ENCODE measurements at places on chromosomes 1 and 21. TPM values are rescaled to one million over a fixed set of nuclear protein-coding genes. Genes with fewer than 3 reads are reported as not detected.

GRCh38 chr1:240021709-240022108, 70.0 kb upstream of the FMN2 start:
- H3K4me3 ChIP-seq = no peak overlapping the region
- no peak for DNase-seq
- no peak overlapping the region for H3K27ac ChIP-seq
- no peaks in the 10 kb centered on the region for H3K36me3 ChIP-seq
- H3K27me3 ChIP-seq = no peaks in the 10 kb centered on the region
- no peaks in the 10 kb centered on the region for H3K4me1 ChIP-seq

- no peak for DNase-seq
- H3K27ac ChIP-seq = no peak overlapping the region
- H3K4me1 ChIP-seq = no peaks in the 10 kb centered on the region
- H3K4me3 ChIP-seq = no peak overlapping the region
Observed at GRCh38 chr1:186301448-186301847, 73.6 kb downstream of the TPR start.

GRCh38 chr21:17051054-17051453, 461.8 kb upstream of the CXADR start:
- no peak overlapping the region for H3K27ac ChIP-seq
- H3K4me1 ChIP-seq = no peaks in the 10 kb centered on the region
- no peak overlapping the region for H3K4me3 ChIP-seq
- DNase-seq = no peak

GRCh38 chr1:221779771-221780170, 37.9 kb upstream of the DUSP10 start:
- H3K27ac ChIP-seq = no peak overlapping the region
- no peaks in the 10 kb centered on the region for H3K4me1 ChIP-seq
- no peak overlapping the region for H3K4me3 ChIP-seq
- H3K36me3 ChIP-seq = no peaks in the 10 kb centered on the region
- no peaks in the 10 kb centered on the region for H3K27me3 ChIP-seq
- no peak for DNase-seq

- no peaks in the 10 kb centered on the region for H3K4me1 ChIP-seq
- H3K27ac ChIP-seq = no peak within 1 kb of the TSS
- no peaks in the 10 kb centered on the region for H3K27me3 ChIP-seq
- no peaks in the 10 kb centered on the region for H3K36me3 ChIP-seq
- H3K4me3 ChIP-seq = no peak within 1 kb of the TSS
Observed at GRCh38 chr1:86468501-86468977, at the start of gene CLCA1. Gene CLCA1 (plus strand): TSS chr1:86468927. CDS start chr1:86468972, 45 bp downstream.

DNA sequence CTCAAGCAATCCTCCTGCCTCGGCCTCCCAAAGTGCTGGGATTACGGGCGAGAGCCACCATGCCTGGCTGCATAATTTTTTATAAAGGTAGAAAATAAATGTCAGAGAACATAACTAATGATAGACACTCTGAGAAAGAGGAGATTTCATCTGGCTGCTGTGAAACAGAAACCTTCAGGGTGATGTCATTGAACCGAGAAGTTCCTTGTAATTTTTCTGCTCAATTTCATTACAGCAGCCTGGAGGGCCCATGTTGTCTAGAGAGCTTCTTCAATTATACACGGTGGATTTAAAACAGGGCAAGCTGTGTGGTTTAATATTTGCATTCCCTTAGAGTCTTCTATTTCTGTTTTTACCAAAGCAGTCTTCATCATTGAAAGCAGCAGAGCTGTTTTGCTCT, 64.3 kb upstream of the MORC3 start:
- no peak for DNase-seq
- no peak overlapping the region for H3K4me3 ChIP-seq
- peaks cover 1% of the 10 kb centered on the region for H3K4me1 ChIP-seq

DNA sequence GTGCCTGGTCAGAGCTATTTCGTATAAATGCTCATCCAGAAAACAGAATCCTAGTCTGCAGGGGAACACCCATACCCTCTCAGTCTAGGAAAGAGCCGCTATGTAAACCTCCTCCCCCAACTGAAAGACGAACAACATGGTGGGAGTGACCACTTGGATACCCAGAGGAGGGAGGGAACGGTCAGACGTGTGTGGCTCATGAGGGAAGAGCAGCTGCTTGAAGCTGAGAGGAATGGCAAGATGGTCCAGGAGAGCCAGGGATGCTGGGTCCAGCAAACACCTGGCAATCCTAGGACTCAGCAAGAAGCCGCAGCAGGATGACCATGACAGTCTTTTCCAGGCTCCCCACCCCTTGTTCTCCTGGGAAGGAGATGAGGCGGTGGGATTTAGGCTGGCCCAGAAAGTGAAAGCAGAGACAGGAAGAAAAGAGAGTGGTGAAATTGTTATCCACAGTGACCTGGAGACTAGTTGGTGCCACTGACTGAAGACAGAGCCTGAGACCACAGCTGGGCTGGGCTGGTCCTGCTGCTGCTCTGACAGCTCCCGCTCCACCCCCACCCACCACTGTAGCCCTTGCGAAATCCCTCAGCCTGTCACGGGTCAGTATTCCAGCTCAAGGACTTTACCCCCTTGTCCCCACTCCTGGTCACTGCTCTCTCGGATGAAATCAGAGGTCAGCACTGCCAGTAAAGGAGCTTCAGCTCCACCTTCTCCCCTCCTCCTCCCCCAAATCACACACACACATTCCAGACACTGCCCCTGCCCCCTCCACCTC, 3.6 kb downstream of the CERS2 start:
- DNase-seq = peak; percentile 90
- no peak overlapping the region for H3K4me3 ChIP-seq
- H3K4me1 ChIP-seq = peaks cover 34% of the 10 kb centered on the region
- no peaks in the 10 kb centered on the region for H3K27me3 ChIP-seq

DNA sequence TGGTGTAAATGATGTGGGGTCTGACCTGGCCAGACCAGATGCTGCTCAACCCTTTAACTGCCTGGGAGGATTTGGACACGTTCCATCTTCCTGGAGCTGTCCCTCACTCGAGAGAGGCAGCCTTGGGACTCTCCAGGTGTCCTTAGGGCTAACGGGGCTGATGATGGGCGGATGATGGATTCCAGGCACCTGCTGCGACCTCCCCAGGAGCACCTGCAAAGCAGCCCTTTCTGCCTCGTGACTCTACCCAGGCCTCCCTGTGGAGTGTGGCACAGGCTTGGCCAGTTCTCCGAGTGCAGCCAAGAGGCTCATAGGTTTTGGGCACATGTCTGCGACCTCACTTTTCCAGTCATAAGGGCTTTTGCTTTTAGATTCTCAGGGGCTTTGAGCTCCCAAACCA, 12.3 kb upstream of the TRIM17 start:
- no peak overlapping the region for H3K27ac ChIP-seq
- no peaks in the 10 kb centered on the region for H3K36me3 ChIP-seq
- DNase-seq = no peak

GRCh38 chr1:115671176-115671934, 29.6 kb downstream of the VANGL1 start:
- no peak overlapping the region for H3K27ac ChIP-seq
- no peaks in the 10 kb centered on the region for H3K36me3 ChIP-seq
- peaks cover 25% of the 10 kb centered on the region for H3K4me1 ChIP-seq
- no peak overlapping the region for H3K4me3 ChIP-seq
- H3K27me3 ChIP-seq = no peaks in the 10 kb centered on the region

DNA sequence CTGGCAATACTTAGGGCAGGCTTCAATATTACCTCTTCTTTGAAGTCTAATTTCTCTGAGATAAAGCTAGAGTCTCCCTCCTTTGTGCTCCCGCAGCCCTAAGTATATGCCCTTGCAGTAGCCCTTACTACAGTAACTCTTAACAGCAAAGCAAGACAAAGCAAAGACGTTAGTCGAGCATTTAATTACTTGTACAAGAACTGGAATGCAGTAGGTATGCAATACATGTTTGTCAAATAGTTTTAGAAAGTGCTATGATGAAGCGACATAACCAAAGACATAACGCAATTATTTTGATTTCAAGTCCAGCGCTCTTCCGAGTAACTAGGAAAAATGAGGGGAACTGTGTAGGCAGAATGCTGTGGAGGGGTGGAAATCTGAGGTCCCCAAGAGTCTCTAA, 1.6 kb downstream of the P3H1 start:
- peak overlapping the region; percentile 99 for H3K4me3 ChIP-seq
- H3K4me1 ChIP-seq = peaks cover 32% of the 10 kb centered on the region
- no peaks in the 10 kb centered on the region for H3K27me3 ChIP-seq
- H3K36me3 ChIP-seq = peaks cover 5% of the 10 kb centered on the region

DNA sequence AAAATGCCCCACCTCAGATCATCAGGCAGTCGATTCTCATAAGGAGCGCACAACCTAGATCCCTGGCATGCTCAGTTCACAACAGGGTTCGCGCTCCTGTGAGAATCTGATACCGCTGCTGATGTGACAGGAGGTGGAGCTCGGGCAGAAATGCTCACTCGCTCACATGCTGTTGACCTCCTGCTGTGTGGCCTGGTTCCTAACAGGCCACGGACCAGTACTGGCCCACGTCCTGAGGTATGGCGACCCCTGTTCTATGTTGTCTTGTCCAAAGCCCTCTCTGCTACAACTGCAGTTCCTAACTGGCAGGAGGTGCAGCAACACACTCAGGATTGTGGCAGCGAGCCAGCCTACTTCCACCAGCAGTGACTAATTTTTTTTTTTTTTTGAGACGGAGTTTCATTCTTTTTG, 70.6 kb downstream of the CLSTN1 start:
- H3K27me3 ChIP-seq = no peaks in the 10 kb centered on the region
- H3K27ac ChIP-seq = peak overlapping the region; percentile 12
- H3K36me3 ChIP-seq = no peaks in the 10 kb centered on the region
- H3K4me3 ChIP-seq = no peak overlapping the region

DNA sequence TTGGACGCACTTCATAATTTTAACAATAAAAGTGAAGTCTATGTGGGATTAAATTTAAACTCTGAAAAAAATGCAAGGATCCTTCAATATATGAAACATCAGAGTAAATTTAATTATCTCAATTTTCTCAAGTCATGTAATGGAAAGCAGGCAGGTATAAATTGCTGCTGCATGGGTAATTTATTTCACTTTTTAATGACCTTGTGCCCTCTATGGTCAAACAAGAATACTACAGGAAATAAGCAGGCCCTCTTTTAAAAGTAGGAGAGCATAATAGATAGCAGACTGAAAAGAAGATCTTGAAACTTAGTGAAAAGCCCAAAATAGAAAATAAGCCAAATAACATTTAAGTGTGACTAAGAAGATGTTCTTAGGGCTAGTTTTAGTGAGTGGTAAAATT, 22.9 kb downstream of the BCAS2 start:
- H3K4me1 ChIP-seq = no peaks in the 10 kb centered on the region
- H3K27me3 ChIP-seq = no peaks in the 10 kb centered on the region
- H3K36me3 ChIP-seq = no peaks in the 10 kb centered on the region
- H3K27ac ChIP-seq = no peak overlapping the region
- DNase-seq = no peak

DNA sequence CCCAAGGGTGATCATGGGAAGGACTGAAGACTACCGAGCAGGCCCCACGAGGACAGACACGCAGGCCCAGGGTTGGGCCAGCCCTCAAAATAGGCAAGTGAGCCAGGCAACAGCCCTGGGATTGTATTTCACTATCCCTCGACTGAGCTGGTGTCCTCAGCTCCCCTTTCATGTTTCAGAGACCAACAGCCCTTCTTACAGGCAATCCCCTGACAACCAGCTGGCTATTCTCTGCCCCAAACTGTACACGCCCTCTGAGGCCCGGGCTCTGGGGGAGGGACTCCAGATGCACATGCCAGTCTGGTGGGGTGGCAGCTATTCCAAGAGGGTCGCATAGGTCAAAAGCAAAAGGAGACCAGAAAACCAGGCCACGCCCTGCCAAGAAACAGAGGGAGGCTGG, 243.0 kb downstream of the TOMM20 start:
- peak overlapping the region; percentile 100 for H3K27ac ChIP-seq
- no peak overlapping the region for H3K4me3 ChIP-seq
- no peaks in the 10 kb centered on the region for H3K36me3 ChIP-seq
- H3K4me1 ChIP-seq = peaks cover 38% of the 10 kb centered on the region
- peak; percentile 95 for DNase-seq

DNA sequence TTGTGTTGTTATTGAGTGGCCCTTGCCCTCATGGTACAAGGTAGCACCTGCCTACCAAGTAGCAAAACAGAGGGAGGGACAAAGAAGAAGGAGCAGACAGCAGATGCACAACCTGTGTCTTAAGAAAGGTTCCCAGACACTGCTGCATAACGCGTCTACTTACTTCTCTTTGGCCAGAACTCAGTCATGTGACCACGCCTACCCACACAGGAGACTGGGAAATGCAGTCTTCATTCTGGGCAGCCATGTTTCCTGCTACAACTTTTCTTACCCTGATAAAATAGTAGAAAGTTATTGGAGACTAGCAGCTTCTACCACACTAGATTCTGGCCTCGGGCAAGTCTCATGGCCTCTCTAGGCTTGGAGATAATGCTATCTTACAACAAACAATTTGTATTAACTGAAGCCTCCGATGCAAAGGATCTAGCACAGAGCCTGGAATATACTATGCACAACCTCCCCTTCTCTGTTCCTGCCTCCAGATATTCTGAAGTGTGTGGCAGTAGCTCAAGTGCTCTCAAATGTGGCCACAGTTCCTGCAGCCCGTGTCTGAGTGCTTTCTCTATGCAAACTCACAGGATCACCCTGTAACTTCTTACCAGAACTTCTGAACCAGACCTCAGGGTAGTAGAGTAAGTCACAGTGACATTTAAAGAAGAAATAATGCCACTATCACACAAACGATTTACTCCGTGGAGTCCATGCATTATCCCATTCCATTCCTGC, 34.1 kb upstream of the BTG2 start:
- peak overlapping the region; percentile 66 for H3K27ac ChIP-seq
- peaks cover 67% of the 10 kb centered on the region for H3K4me1 ChIP-seq
- no peak overlapping the region for H3K4me3 ChIP-seq
- no peaks in the 10 kb centered on the region for H3K36me3 ChIP-seq
- no peaks in the 10 kb centered on the region for H3K27me3 ChIP-seq
- DNase-seq = peak; percentile 70

GRCh38 chr1:98732985-98733781, 71.7 kb downstream of the SNX7 start:
- no peaks in the 10 kb centered on the region for H3K27me3 ChIP-seq
- H3K27ac ChIP-seq = no peak overlapping the region
- H3K4me3 ChIP-seq = no peak overlapping the region
- no peaks in the 10 kb centered on the region for H3K36me3 ChIP-seq

DNA sequence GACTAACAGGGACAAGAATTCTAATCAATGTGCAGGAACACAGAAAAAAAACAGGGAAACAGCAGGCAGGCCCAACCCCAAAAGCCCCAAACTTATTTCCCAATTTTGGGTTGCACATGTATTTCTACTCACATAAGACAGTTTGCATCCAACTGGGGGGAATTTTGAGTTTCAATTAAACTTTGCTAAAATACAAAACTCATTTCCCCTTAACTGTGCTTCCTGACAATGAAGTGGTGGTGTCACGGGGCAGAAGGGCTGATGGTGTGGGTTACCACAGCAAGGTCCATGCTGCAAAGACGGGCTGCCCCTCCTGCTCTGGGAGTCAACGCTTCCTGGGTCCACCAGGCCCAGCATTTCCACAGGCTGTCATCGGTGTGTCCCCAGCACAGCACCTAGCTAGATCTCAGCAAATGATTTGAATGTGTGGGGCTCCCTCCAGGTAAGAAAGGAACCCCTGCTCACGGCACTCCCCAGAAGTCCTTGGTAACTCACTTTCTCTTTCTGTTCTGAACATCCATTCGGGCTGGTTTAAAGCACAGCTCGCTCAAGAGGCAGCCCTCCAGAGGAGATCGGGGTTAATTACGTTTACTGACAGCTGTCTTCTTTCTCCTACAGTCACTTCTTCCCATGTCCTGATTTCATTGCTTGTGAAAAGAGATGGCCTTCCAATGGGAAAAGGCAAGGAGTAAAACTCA, 27.4 kb downstream of the HIVEP3 start:
- H3K27ac ChIP-seq = peak overlapping the region; percentile 91
- peaks cover 65% of the 10 kb centered on the region for H3K4me1 ChIP-seq
- H3K27me3 ChIP-seq = no peaks in the 10 kb centered on the region
- no peaks in the 10 kb centered on the region for H3K36me3 ChIP-seq

The LCE1A gene
- not detected for total RNA-seq

The FAM110D gene
- 5.1 TPM for total RNA-seq

The BNIPL gene
- 0.13 TPM for total RNA-seq

The CR1 gene
- 1.6 TPM for total RNA-seq

Measured in gastrocnemius medialis (tissue), 4 donors.